Activated CD8-positive, alpha-beta T cell treated with anti-CD3 and anti-CD28 coated beads for 36 hours (primary cell): ENCODE measurements at places on chromosomes 11 and 22. TPM values are rescaled to one million over a fixed set of nuclear protein-coding genes. Genes with fewer than 3 reads are reported as not detected.

The OVCH2 gene
- not detected for total RNA-seq

The LRFN4 gene
- total RNA-seq, result 39.2 TPM

DNA sequence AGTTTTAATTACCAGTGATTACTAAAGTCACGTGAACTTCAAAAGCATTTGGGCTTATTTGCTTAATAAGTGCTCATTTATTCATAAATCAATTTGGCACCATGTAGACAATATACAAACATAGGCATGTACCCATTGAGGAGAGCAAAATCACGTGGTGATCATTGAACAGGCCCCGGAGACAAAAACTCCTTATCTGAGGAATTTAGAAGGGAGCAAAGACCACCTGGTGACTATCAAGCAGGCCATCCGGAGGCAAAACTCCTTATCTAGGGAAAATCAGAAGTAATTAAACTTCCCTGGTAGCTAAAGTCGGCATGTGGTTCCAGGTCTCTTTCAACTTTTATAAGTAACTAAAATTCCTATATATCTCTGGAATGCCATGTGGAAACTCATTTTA is 5.7 kb upstream of the BTBD10 start:
- no peak for DNase-seq

DNA sequence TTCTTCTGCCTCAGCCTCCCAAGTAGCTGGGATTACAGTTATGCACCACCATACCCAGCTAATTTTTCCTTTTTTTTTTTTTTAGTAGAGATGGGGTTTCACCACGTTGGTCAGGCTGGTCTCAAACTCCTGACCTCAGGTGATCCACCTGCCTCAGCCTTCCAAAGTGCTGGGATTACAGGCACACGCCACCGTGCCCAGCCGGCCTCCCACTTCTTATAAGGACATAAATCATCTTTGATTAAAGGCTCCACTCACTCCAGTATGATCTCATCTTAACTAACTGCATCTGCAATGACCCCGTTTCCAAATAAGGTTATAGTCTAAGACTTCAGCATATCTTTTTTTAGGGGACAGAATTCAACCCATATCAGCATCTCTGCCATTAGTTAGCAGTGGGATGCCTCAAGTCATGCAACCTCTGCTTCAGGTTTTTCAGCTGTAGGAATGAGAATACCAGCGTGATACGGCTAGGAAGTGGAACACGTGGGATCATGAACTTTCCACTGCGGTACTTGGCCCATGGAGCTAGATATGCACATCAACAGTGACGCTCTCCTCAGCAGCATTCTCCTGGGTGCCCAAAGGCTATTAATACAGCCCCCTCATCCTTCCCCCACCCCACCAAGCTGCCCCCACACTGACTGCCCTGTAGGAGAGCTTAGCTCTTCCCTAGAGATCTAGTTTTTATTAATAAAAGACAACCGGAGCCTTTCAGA is 41.4 kb downstream of the MCHR1 start:
- DNase-seq, result no peak
